HCT116 (cell line): ENCODE measurements at places on chromosomes 5 and 9. TPM values are rescaled to one million over a fixed set of nuclear protein-coding genes. Genes with fewer than 3 reads are reported as not detected.

Gene LHX3
- not detected for total RNA-seq

Gene SEMA5A
- total RNA-seq: 0.02 TPM

Gene PIP5K1B
- total RNA-seq: 0.20 TPM

Gene TLR4
- 0.10 TPM for total RNA-seq

Gene PCDH1
- total RNA-seq: 24.2 TPM

Gene ARL14EPL
- total RNA-seq: 22.9 TPM

Gene MELK
- 63.2 TPM for total RNA-seq

Gene PKD2L2
- not detected for total RNA-seq

Gene PDE6A
- total RNA-seq: not detected

Gene TAF11L10
- total RNA-seq: not detected
